ENCODE measurements at places on chromosomes 2 and 18.
A peak's percentile ranks its signal among the peaks of the same experiment; 100 is the strongest.

DNA sequence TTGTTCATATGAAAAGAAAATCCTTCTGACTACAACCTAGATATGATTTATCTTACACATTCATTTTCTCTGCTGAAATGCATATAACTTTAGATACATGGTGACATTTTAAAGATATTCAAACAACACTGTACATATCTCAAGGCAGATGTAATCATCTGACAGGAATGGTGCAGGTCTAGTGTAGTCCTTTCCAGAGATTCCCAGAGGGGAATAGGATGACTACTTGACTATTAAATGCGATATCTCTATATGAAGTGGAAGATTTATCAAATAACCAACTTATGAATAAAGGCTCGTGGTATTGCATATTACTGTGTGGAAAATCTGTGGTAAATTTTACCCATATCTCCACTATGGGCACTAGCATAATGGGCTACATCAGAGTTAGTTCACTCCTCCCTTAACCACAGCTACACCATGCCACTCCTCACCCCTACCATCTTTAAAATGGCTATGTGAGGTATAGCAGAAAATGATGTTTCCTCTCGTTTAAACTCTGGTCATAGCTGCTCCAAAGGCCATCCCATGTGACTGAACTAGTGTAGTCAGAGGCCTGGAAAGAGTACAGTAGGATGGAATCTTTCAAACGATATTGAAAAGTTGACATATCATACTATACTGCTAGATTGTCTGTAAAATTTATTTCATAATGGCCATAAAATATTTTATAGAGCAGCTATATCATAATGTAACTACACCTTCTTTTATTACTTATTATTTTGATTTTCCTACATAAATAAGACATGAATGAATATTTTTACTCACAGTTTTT, 9.1 kb upstream of the ITPRID2 start:
- DNase-seq, result no peak

GRCh38 chr18:31303771-31304170, 14.2 kb upstream of the DSG1 start:
- DNase-seq, result no peak

DNA sequence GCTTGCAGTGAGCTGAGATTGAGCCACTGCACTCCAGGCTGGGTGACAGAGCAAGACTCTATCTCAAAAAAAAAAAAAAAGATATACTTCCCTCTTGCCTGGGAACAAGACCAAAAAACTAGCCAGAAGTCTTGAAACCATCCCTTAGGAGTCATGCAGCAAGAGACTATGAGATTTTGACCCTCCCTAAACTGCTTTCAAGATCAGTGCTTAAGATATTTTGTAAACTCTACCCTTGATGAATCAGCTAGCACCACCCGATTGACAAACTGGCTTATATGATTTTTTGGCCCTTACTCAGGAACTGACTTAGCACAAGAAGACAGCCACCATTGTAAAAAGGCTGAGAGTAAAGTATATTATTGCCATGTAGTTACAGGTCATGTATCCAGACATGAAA, 3.8 kb downstream of the SULT1C3 start:
- no peak for DNase-seq

DNA sequence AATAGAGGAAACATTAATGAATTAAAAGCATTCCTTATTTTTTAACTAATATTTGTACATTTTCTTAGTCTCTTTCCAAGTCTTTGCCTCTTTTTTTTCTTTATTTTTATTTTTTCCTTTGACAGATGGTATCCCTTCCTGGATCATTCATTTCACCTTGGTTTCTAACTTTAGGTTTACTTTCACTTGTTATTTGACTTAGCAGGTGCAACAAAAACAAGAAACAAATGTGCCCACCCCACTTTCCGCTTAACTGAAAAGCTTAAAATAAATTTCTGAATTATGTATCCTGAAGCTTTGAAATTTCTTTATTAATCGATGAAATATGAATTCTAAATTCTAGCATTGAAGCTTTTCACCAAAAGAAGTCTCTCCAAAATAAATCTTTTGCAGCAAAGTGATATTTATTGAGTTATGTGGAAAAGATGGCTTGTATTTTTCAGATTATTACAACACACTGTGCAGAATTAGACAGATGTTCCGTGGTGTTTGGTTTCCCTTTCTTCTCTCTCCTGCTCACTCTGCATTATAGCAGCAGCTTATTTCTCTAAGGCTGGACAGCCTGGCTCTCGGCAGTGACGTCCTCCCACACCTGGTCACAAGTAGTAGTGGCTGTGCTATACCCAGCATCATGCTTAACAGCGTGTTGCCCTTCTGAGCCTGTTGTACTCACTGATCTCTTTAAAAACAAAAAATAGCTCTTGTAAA, 99.1 kb upstream of the ZNF397 start:
- no peak for DNase-seq

DNA sequence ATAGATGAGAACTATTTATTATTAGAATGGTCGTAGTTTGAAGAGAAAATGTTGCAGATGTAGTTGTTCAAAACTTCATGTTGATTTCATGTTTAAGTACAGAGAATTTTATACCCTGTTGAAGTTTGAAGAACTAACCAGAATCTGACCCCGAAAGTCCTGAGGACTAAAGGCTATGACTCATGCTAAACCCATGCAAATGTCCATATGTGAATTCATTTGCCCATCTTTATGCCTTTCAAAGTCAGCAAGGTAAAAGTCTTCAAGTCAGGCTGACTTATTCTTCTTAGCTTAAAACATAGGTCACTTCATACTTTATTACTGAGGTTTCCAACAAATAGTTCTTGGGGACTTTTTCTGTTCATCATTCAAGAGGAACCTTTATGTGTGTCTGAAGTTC, 185.5 kb downstream of the CCDC85A start:
- DNase-seq, result peak; percentile 2

DNA sequence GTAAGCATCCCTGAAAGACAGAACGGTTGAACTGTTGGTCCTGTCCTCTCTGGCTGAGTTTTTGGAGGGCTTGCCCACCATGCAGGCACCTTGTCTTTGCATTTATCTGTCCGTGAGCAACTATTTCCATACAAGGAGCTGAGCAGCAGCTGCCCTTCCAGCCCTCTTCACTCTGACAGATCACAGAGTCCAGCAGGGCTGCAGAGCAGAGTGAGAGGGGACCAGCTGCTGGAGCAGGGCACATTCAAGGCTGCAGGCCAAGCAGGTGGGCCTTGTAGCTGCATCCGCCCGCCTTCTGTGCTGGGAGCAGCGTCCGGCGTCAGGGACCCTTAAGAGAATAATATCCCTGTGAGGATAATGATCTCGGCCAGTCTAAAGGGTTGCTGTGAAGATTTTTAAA, 9.5 kb downstream of the SMYD1 start:
- DNase-seq, result no peak

DNA sequence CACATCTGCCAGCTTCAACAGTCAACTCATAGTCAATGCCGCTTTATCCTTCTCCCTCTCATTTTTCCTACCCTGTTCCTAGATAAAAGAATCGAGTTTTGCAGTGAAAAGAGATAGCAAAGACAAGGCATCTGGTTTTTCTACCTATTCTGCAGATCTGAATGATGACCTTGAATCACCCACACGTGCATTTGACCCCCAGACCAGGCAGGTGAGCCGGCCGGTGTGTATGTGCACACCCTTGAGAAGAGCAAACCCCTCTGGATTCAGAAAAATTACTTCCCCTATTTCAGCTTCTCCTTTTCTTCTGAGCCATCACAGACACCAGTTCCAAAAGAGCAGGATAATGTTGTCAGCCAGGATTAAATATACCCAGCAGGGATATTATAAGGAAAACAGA, 115.6 kb upstream of the ST6GAL2 start:
- no peak for DNase-seq

DNA sequence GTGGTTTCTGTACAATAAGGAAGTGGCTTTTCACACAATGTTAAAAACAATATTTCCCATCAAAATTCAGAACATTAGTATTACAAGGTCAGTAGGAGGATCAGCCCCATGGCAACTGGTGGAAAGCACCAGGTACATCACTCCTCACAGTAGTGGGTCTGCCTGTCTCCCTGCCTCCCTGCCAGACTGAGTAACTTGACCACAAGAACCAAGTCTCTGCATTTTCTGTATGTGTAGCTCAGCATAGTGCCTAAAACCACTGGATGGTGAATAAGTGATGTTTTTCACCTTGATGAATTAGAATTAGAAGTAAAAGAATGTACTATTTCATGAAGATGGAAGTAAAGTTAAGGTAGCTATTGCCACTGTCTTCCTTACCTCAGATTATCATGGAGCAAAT, 4.1 kb upstream of the WDR7 start:
- DNase-seq, result no peak

- no peak for DNase-seq
Measured at GRCh38 chr2:118689456-118689855, 158.0 kb downstream of the EN1 start.

- no peak for DNase-seq
Measured at GRCh38 chr18:48862132-48862531, 88.6 kb downstream of the SMAD7 start.

GRCh38 chr2:101524806-101525430, 50.0 kb upstream of the RFX8 start:
- no peak for DNase-seq

DNA sequence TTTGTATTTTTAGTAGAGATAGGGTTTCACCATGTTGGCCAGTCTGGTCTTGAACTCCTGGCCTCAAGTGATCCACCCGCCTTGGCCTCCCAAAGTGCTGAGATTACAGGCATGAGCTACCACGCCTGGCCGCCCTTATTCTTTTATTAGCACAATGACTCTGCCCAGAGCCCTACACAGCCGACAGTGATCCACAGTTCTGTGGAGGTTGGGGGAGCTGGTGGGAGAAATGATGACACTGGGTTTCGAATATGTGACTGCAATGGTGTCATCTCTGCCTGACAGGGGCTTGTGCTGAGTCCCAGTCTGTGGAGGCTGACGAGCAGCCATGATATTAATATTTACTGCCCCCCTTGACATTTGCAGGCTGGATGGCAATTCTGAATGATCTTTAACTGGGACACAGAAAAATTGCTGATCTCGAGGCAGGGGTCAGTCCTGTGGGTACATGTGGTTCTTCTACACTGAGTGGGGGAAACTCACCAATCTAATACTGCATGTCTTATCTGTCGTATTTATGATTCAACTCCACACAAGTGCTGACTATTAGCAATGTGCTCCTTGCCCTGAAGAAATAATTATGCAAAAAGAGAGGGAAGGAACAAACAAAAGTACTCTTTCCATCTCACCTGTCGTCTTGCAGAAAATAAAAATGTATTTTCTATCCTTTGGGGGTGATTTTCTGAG, 6.3 kb upstream of the CTAGE1 start:
- DNase-seq, result no peak

GRCh38 chr2:218312267-218312756, 20.0 kb upstream of the TMBIM1 start:
- no peak for DNase-seq

DNA sequence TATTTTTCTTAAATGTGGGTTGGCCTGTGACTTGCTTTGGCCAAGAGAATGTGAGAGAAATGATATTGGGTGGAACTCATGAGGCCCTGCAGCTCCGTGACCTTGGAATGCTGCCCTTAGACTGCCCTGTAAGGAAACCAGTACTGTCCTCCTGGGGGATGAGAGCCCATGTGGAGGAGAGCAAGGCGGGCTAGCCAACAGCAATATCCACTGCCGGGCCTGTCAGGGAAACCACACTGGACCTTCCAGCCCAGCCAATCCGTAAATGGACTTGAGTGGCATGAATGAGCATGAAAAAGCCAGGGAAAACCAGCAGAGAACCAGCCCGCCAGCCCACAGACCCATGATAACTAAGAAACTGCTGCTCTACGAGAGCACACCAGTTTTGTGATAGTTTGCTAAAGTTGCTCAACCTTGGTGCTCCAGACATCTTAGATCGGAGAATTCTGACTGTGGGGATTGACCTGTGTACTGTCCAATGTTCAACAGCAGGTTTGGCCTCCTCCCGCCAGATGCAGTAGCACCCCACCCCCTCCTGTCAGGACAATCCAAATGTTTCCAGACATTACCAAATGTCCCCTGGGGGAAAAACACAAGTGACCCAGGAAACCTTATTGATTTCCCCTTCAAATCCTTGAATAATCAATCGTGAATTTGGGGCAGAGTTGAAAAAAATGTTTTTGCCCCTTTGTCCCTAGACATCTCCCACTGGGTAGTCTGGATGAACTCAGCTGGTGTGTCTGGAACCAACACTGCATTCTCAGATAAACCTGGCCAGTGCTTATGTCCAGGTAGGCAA, 27.2 kb downstream of the ALPK2 start:
- DNase-seq, result no peak

GRCh38 chr2:216914491-216914890, 54.6 kb upstream of the TNP1 start:
- no peak for DNase-seq

- no peak for DNase-seq
Measured at GRCh38 chr2:233760043-233760442, at the start of gene UGT1A1. Gene UGT1A1, plus strand, starts transcription at chr2:233760270. Its CDS starts 18 bp downstream, at chr2:233760288.

DNA sequence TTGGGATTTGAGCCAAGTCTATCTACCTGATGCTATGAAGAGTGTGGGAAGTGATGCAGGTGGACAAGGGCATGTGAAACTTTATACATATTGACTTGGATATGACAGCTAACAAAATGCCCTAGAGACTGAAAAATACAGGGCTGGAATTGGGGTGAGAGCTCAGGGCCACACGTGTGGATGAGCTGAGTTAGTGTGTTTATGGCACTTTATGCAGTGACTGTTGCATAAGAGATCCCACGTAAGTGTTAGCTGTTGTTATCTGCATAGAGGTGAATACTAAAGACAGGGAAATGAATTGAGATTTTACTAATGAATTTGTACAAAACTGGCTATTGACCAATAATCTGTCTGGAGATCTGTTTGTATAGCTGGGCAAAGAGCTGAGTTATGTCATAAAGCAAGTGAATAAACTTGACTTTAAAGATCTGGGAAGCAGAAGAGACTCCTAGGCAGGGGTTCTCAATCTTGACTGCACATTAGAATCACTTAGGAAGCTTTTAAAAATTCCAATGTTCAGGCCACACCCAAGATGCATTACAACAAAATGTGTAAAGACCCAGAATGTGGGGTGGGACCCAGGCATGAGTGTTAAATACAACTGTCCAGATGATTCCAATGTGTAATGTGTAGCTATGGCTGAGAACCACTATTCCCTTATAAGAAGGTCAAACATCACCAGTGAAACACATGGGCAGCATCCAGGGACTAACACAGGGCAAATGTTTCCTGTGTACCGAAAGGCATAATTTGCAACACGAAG, 74.2 kb upstream of the STK17B start:
- no peak for DNase-seq

GRCh38 chr2:146124741-146125140, 1604.8 kb upstream of the ZEB2 start:
- DNase-seq, result no peak

GRCh38 chr2:188557081-188557480, 265.4 kb downstream of the GULP1 start:
- DNase-seq, result no peak

- no peak for DNase-seq
Measured at GRCh38 chr2:36579297-36579664, 18.7 kb downstream of the FEZ2 start.

- no peak for DNase-seq
Measured at GRCh38 chr2:159856760-159857159, 58.8 kb upstream of the CD302 start.

DNA sequence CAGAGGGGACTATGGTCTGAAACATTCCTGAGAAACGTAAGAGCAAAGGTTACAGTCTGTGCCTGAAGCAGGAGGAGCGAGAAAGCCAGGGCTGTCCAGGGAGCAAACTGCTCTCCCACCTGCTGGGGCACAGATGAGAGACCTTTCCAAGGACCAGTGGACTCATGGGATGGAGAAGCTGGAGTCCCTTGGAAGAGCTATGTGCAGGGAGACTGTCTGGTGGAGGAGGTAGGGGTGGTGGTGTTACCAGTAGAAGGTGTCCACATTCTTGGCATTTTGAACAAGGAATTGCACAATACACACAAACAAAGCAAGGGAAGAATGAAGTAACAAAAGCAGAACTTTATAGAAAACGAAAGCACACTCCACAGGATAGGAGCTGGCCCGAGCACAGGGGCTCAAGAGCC, 97.9 kb upstream of the CYRIA start:
- no peak for DNase-seq

All from AG04449 (cell line).